NK-92 treated with Interleukin-12 subunit alpha and Interleukin-12 subunit beta, amount 100 ng/mL, for 24 hours (cell line): ENCODE measurements at places on chromosomes 7 and 10.

- DNase-seq = peak; percentile 38
These were observed 54.7 kb upstream of the AFAP1L2 start for GRCh38 chr10:114458955-114459354.

DNA sequence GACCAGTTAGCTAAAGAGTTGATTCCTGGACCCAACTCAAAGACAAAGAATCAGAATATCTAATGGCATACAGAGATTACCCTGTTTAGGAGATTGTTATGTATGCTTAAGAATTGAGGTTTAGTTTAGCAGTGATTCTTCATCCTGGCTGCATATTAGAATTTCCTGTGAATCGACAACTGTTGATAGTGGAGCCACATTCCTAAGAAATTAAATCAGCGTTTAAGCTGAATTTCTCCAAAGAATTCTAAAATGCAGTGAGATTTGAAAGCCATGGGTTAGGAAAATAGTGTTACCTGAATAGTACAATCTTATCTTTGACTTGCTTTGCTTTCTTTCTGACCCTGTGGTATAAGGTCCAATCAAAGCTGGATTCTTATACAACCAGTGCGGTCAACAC, 16.4 kb upstream of the FERD3L start:
- no peak for DNase-seq

DNA sequence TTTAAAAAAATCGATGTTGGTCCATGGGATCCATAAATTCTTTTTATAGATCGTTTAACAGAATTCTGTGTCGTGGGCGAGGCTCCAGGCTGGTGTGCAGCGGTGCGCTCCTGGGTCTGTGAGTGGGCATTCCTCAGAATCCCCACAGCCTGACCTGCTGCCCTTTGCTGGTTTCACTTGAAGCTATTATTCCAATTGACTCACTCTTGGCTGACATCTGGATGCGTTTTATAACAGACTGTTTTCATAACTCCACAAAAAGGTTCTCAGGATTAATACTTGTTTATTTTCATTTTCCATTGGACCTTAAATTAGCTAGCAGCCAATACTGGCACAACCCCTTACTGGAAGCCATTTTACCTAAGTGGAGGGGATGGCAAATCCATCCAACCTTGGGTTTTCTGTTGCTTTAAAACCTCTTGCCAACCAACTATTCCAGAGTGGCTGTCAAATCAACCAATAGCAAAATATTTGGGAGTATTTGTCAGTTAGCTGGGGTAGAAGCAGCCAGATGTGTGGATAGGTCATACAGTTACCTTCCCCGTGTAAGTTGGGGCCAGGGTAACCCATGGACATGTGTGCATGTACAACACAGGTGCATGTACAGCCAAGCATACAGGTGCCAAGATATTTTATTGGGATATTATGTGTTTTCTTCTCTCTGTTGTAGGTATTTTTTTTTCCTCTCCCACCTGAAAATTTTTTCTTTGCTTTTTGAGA, 160.7 kb upstream of the ZNF32 start:
- DNase-seq = no peak

- no peak for DNase-seq
These were observed 16.4 kb downstream of the ZNF487 start for GRCh38 chr10:43453266-43453831.

DNA sequence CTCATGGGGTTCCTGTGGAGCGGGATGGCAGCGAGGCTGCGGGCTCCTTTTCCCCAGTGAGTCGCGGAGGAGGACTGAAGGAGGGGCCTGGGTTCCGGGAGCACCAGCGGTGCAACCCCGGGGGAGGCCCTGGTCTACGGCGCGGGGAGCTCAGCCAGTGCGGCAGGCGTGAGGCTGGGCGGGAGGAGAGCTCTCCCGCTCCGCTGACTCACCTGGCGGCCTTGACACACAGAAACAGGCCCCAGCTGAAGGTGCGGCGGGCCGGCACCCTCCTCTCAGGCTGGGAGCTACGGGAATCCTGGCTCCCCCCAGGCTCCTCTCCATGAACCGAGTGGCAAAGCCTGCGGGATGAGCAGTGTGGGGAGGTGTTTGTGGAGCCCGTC, 6.8 kb upstream of the NOM1 start:
- no peak for DNase-seq
